ENCODE measurements at places on chromosomes 11 and 22.

DNA sequence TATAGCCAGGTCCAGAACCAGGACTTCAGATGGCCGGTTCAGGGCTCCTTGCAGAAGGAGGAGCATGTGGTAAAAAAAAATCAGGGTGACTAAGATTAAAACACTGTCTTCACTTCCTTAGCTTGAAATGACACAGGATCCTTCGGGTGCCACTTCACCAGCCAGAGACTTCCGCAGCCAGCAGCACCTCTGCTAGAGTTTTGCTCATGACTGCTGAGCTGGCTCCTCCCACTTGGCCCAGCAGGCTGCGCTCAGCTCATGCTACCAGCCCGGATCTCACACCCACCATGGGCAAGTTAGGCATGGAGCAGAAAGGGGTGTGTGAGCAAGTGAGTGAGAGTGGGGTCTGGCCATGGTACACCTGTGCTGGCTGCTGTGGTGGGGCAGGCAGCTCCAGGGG, 6.6 kb upstream of the MS4A18 start:
- no peak for DNase-seq
- H3K4me1 ChIP-seq, result no peaks in the 10 kb centered on the region
- no peak overlapping the region for H3K4me3 ChIP-seq
- H3K27ac ChIP-seq, result no peak overlapping the region
- H3K27me3 ChIP-seq, result no peaks in the 10 kb centered on the region

- no peak overlapping the region for H3K4me3 ChIP-seq
- H3K27me3 ChIP-seq, result no peaks in the 10 kb centered on the region
- no peaks in the 10 kb centered on the region for H3K4me1 ChIP-seq
- H3K27ac ChIP-seq, result no peak overlapping the region
Observed at GRCh38 chr11:95487391-95487790, 256.4 kb upstream of the SESN3 start.

- no peaks in the 10 kb centered on the region for H3K36me3 ChIP-seq
- H3K4me1 ChIP-seq, result no peaks in the 10 kb centered on the region
- no peak for DNase-seq
- no peak overlapping the region for H3K4me3 ChIP-seq
- H3K27me3 ChIP-seq, result no peaks in the 10 kb centered on the region
- H3K27ac ChIP-seq, result no peak overlapping the region
Observed at GRCh38 chr11:27552341-27552740, 45.8 kb upstream of the LIN7C start.

DNA sequence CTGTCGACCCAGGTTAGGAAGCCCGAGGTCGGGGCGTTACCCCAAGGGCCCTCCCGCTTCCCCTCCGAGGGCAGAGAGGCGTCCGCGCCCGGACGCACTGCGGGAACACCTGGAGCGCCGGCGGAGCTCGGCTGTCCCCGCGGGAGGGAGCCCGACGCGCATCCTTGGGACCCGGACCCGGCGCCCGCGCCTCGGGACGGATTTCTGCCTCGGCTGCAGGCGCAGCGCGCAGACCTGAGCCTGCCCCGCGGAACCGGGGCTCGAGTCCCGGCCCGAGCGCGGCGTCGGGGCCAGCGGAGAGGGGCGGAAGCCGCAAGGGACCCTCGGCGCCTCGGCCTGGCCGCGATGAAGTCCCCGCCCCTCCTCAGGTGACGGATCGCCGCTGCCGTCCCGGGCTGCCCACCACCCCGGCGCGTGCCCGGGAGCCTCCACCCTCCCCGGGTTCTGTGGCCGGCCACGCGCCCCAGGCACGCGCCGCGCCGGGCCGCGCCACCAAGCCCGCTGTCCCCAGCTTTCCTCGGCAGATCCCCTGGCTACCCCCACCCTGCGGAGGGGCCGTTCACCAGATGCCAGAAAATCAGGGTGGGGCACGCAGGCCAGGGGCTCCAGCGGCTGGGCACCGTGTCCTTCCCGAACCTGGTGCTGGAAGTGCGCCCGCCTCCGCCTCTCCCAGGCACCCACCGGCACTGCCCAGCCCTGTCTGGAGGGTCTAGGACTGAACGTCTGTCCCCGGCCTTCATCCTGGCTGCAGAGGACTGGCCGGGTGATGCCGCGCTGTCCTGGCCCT, 410 bp downstream of the GLB1L3 start:
- 0 out of 2 replicates have a peak, but pooled peaks cover 6% of the 10 kb centered on the region for H3K27me3 ChIP-seq
- no peak for DNase-seq
- H3K4me1 ChIP-seq, result peaks cover 11% of the 10 kb centered on the region
- no peaks in the 10 kb centered on the region for H3K36me3 ChIP-seq

DNA sequence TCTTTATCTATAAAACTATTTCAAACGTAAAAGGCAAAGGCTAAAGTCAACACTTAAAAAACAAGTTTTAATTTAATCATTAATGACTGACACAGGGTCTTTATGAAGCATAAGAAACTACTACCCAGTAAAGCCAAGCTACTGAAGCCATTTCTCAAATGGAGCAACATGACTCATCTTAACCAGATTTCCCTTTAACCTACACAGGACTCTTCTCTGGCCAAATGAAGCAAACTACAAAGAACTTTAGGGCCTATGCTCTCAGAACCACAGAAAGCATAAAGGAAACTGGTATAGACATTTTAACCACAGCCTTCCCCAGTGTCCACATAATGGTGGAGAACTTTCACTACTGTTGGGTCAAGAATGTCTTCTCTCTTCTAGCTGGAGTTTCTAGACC, 34.7 kb downstream of the ALG9 start:
- H3K27ac ChIP-seq, result no peak overlapping the region
- peak; percentile 61 for DNase-seq
- H3K4me3 ChIP-seq, result no peak overlapping the region

GRCh38 chr22:34886812-34887211, 179.1 kb upstream of the ISX start:
- H3K4me3 ChIP-seq, result no peak overlapping the region
- H3K4me1 ChIP-seq, result no peaks in the 10 kb centered on the region
- no peak for DNase-seq
- no peaks in the 10 kb centered on the region for H3K36me3 ChIP-seq
- no peaks in the 10 kb centered on the region for H3K27me3 ChIP-seq

DNA sequence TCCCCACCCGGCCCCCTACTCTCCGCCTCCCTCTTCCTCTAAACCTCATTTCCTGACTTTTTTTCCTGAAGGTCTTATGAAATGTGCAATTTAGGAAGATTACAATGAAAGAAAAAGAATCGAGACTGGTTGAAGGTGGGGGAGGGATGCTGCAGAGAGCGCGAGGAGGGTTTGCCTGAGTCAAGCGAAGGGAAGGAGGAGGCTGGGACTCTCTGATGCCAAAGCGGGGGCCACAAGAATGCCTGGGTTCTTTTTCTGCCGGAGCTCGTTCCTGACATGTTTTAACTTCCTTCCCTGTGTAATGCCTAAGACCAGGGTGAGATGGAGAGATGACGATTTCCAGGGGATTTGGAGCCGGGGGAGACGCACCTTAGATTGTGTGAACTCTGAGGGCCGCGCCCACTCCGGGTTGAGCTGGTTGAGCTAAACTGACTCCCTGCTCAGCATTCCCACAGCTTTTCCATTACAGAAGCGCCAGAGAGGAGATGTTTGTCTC, 270.5 kb upstream of the SORL1-AS1 start:
- no peak overlapping the region for H3K27ac ChIP-seq
- H3K36me3 ChIP-seq, result no peaks in the 10 kb centered on the region
- H3K4me3 ChIP-seq, result no peak overlapping the region
- no peaks in the 10 kb centered on the region for H3K27me3 ChIP-seq

DNA sequence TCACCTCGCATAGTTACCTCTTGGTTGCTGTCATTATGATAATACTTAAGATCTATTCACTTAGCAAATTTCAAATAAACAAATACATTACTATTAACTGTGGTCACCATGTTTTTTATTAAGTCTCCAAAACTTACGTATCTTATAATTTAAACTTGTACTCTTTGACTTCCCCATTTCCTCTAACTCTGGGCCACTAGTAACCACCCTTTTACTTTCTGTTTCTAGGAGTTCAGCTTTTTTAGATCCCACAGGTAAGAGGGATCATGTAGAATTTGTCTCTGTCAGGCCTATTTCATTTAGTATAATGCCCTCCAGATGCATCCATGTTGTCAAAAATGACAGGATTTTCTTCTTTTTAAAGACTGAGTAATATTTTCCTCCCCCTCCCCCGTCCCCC, 212.4 kb upstream of the C11orf87 start:
- no peaks in the 10 kb centered on the region for H3K36me3 ChIP-seq
- H3K4me1 ChIP-seq, result peaks cover 38% of the 10 kb centered on the region
- no peak overlapping the region for H3K27ac ChIP-seq
- H3K27me3 ChIP-seq, result no peaks in the 10 kb centered on the region
- no peak overlapping the region for H3K4me3 ChIP-seq

DNA sequence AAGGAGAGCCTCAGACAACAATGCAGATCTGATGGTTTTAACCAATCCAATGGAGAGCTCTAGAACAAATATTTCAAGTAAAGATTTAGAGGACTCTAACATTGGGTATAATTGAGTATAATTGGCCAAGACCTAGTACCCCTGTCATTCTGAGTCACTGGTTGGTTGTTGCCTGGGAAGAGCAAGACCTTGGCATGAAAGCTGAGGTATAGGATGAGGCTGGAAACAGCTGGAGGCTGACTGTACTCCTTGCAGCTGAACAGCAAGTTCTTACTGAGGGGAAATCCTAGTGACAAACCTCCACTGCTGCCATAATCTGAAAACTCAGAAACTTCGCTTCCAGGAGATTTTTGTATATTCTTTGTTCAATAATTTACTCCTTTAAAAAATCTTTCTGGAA, 54.3 kb upstream of the MUC15 start:
- no peaks in the 10 kb centered on the region for H3K27me3 ChIP-seq
- no peak overlapping the region for H3K27ac ChIP-seq
- H3K36me3 ChIP-seq, result no peaks in the 10 kb centered on the region
- no peaks in the 10 kb centered on the region for H3K4me1 ChIP-seq

- no peak overlapping the region for H3K27ac ChIP-seq
- no peaks in the 10 kb centered on the region for H3K36me3 ChIP-seq
- peaks cover 91% of the 10 kb centered on the region for H3K27me3 ChIP-seq
- H3K4me3 ChIP-seq, result no peak overlapping the region
- no peaks in the 10 kb centered on the region for H3K4me1 ChIP-seq
Observed at GRCh38 chr11:117639601-117640000, 157.4 kb downstream of the DSCAML1 start.

- H3K27ac ChIP-seq, result no peak overlapping the region
- H3K36me3 ChIP-seq, result no peaks in the 10 kb centered on the region
- peak; percentile 70 for DNase-seq
- peak overlapping the region; percentile 56 for H3K4me3 ChIP-seq
- H3K27me3 ChIP-seq, result peaks cover 8% of the 10 kb centered on the region
Observed at GRCh38 chr11:123407130-123407995, 22.7 kb upstream of the GRAMD1B start.

DNA sequence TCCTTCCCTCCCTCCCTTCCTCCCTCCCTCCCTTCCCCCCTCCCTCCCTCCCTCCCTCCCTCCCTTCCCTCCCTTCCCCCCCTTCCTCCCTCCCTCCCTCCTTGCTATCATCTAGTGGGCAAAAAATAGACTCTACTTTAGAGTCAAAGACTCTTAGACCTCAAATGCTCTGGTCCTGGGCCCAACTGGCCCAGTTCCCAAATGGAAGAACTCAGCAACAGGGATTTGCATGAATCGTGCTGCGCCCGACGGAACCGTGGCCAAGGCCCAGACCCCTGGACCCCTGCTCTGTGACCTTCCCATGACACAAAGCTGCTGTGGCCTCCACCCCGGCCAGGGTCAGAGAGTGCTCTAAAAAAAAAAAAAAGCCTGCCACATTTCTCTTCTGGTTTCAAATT, 97.4 kb downstream of the WNT7B start:
- H3K27ac ChIP-seq, result no peak overlapping the region
- peaks cover 94% of the 10 kb centered on the region for H3K27me3 ChIP-seq
- no peak overlapping the region for H3K4me3 ChIP-seq
- H3K4me1 ChIP-seq, result no peaks in the 10 kb centered on the region
